ENCODE measurements at places on chromosomes 11 and 22.
A peak's percentile ranks its signal among the peaks of the same experiment; 100 is the strongest.

DNA sequence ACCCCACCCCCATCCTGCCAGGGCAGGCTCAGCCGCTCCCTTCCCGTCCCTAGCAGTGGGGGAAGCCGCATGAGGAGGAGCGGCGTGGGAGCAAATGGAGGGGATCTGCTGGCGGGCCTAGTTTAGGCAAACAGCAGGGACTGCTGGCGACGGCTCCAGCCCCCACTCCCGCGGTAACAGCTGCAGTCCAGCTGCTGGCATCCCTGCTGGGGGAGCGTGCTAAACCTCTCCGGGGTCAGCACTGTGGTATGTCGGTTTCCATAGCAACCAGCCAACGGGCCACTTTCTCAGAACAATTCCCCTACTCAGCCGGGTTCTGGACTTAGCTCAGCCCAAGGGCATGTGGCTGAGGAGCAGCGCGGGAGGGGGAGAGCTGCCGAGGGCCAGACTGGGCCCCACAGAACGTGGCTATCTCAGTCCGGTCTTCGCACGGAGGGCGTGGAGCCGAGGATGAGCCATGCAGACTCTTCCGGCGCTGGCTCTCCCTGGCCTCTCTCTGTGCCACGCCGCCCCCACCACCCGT, 98.8 kb downstream of the PKNOX2 start:
- no peak overlapping the region for H3K4me3 ChIP-seq
- H3K36me3 ChIP-seq, result no peaks in the 10 kb centered on the region
- H3K27ac ChIP-seq, result no peak overlapping the region

DNA sequence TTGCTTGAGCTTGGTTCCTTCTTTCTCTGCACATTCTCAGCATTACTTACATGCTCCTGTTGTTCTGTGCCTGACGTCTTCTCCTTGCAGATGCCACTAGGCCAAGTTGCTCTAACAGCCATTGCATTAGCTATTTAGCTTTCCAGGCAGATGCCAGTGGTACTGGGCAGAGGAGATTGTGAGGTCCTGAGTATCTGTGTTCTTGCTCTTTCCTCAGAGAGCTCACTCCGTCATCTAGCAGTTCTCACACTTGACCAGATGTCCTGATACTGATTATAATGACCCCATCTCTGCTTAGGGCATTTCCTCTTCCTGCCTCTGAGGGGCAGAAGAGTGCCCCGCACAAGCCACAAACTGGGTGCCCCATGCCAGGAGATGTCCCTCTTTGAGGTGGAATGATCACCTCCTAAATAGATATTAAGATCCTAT, 30.7 kb downstream of the ARHGAP1 start:
- DNase-seq, result no peak
- no peaks in the 10 kb centered on the region for H3K27me3 ChIP-seq
- peaks cover 57% of the 10 kb centered on the region for H3K36me3 ChIP-seq
- peaks cover 54% of the 10 kb centered on the region for H3K4me1 ChIP-seq
- H3K4me3 ChIP-seq, result no peak overlapping the region

DNA sequence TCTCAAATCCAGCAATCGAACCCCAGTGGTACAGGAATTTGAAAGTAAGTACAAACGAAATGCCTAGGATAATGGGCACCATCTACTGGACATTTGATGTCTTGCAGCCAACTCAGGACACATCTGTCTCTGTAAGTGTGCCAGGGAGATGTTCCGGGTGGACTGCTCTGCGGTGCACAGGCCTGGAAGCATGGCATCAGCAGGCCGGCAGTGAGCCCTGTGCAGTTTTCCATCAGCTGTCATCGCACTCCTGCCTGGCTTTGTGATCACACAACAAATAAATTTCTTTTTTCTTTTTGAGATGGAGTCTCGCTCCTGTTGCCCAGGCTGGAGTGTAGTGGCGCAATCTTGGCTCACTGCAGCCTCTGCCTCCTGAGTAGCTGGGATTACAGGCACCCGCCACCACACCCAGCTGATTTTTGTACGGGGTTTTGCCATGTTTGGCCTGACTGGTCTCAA, 71.0 kb downstream of the JAM3 start:
- peak; percentile 69 for DNase-seq
- no peaks in the 10 kb centered on the region for H3K27me3 ChIP-seq
- H3K4me1 ChIP-seq, result peaks cover 17% of the 10 kb centered on the region
- no peak overlapping the region for H3K4me3 ChIP-seq
- no peak overlapping the region for H3K27ac ChIP-seq

DNA sequence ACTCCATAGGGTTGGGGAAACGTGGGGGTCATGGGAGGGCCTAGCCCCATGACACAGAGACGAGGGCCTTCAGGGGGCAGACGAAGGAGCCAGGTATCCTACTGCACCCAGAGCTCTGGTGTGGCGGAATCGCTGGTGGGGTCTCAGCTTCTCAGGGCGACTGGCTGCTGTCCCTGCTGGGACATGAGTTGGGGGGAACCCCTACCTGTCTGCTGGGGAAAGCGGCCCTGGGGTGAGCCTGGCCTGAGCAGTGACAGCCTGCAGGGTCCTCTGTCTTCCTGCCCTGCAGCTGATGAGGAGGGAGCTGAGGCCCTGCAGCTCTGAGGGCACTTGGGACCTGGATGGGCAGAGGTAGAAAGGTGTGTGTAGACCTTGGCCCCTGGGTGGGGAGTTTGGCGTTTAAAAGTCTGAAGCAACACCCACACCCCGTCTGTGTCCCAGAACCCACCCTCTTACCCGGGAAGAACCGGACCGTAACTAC, 33.6 kb upstream of the GRAMD4 start:
- peaks cover 2% of the 10 kb centered on the region for H3K36me3 ChIP-seq
- H3K27ac ChIP-seq, result peak overlapping the region; percentile 92
- peak overlapping the region; percentile 72 for H3K4me3 ChIP-seq
- peaks cover 70% of the 10 kb centered on the region for H3K4me1 ChIP-seq

GRCh38 chr22:17672417-17672991, 33.9 kb downstream of the BCL2L13 start:
- no peak for DNase-seq
- no peak overlapping the region for H3K4me3 ChIP-seq
- peaks cover 2% of the 10 kb centered on the region for H3K4me1 ChIP-seq
- peaks cover 12% of the 10 kb centered on the region for H3K36me3 ChIP-seq

DNA sequence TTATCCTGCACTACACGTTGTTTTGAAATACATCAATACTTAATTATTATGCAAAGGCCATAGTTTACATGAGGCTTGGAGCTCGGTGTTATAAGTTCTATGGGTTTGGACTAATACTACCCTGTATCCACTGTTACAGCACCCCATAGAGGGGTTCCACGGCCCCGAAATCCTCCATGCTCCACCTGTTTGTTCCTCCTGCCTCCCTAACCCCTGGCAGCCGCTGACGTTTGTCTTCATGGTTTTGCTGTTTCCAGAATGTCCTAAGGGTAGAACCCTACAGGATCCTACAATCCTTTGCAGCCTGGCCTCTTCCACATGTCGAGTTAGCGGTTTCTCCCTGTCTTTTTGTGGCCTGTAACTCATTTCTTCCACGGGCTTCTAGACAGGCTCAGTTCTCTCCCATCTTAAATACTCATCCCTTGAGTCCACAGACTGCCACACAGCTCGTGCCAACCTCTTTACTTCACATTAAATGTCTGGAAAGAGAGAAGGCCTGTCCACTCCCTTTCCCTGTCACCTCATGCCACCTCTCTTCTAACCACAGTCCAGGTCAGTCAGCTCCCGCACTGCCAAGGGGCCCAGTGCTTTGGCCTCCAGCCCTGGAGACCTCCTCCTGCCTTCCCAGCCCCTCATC, 42.4 kb upstream of the TH start:
- DNase-seq, result peak; percentile 16
- peaks cover 17% of the 10 kb centered on the region for H3K27me3 ChIP-seq
- peak overlapping the region; percentile 77 for H3K27ac ChIP-seq

DNA sequence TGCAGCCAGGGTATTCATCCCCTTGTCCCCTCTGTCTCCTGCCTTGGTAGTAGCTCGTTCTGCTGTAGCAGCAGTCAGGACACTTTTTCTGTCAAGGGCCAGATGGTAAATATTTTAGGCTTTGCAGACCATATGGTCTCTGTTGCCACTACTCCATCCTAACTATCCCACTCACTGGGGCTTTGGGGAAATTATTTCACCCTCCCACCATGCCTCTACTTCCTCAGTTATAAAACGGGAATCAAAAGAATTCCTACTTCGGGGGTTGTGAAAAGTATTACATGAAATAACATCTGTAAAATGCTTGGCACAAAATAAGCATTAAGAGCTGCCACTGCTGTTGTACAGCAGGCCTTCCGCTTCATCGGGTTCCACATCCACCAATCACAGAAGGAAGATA, 89.9 kb upstream of the LDLRAD3 start:
- H3K4me3 ChIP-seq, result no peak overlapping the region
- H3K4me1 ChIP-seq, result no peaks in the 10 kb centered on the region
- H3K36me3 ChIP-seq, result no peaks in the 10 kb centered on the region

- H3K27me3 ChIP-seq, result peaks cover 16% of the 10 kb centered on the region
- no peaks in the 10 kb centered on the region for H3K36me3 ChIP-seq
- DNase-seq, result no peak
- H3K4me3 ChIP-seq, result no peak overlapping the region
- H3K4me1 ChIP-seq, result peaks cover 33% of the 10 kb centered on the region
- H3K27ac ChIP-seq, result no peak overlapping the region
Measured at GRCh38 chr11:8834379-8834778, 76.6 kb upstream of the AKIP1 start.

DNA sequence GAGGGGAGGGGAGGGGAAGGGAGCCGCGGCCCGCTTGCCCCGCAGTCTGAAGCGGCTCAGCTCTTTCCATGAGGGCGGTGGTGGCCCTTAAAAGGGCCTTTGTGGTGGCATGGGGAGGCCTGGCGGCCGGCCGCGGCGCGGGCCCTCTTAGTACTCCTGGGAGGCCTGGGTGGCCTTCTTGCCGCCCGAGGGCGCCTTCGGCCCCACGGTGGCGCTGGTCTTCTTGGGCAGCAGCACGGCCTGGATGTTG, 6.9 kb downstream of the DPAGT1 start:
- no peak for DNase-seq
- H3K4me1 ChIP-seq, result peaks cover 70% of the 10 kb centered on the region
- H3K27me3 ChIP-seq, result peaks cover 9% of the 10 kb centered on the region
- peak overlapping the region; percentile 90 for H3K27ac ChIP-seq

- no peak for DNase-seq
- peaks cover 12% of the 10 kb centered on the region for H3K4me1 ChIP-seq
- peaks cover 76% of the 10 kb centered on the region for H3K36me3 ChIP-seq
- H3K27me3 ChIP-seq, result peaks cover 3% of the 10 kb centered on the region
- peak overlapping the region; percentile 42 for H3K27ac ChIP-seq
Measured at GRCh38 chr22:36303115-36303467, 50.2 kb downstream of the APOL1 start.

DNA sequence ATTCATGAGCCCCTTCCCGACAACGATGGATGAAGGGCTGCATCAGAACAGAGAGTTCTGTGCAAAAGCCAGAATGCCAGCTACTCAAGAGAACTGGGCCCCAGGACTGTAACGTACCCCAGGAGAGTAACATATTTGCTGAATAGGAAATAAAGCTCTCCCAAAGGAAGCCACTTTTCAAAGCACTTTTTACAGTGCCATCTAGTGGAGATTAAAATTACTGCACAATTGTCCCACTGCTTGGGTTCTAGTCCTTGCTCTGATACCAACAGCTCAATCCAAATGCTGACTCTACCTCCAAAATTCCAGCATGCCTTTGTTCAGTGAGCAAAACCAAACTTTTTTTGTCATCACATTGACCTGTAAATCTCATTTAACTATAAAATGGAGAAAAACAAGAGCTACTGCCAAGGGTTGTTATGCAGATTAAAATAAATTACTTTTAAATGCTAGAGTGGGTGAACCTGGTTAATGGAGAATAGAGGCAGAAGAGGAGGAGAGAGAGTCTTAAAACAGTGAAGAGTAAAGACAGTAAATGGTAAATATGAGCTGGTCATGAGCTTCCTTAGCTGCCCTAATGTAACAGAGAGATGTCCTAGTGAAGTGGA, 87.6 kb upstream of the FSHB start:
- H3K27me3 ChIP-seq, result no peaks in the 10 kb centered on the region
- no peak for DNase-seq
- no peaks in the 10 kb centered on the region for H3K36me3 ChIP-seq
- no peak overlapping the region for H3K27ac ChIP-seq
- H3K4me3 ChIP-seq, result no peak overlapping the region

DNA sequence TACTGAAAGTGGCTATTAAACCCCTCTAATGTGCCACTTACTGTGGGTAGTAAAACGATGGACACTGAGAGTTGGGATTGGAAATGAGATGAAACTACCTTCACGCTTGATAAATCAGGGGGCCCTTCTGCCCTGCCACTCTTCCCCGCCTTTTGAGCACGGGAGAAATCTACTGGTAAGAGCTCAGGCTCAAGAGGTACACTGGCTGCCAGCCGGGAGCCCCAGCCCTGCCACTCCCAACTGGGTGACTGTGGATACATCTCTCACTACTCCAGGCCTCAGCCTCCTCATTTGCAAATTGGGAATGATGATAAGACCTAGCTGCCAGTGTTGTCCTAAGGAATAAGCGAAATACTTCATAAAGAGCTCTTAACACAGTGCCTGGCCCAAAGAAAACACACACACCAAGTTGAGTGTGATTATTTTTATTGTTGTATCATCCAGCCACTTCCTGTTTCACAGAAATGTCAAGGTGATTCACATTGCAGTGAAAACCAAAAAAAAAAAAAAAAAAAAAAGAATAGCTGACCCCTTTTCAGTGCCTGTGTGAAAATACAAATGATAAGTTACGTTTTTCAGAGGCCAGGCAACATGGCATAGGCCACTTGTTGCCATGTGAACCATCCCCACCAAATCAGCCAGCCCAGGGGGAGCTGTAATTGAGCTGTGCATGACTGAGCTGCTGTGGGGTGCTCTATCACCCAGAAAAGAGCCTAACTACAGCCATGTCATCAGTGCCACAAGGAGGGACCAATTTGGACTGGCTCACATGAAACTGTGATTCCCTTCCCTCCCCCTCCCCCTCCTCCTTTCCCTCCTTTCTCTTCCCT, 4.4 kb upstream of the ZNRD2 start:
- peaks cover 16% of the 10 kb centered on the region for H3K36me3 ChIP-seq
- H3K27me3 ChIP-seq, result peaks cover 5% of the 10 kb centered on the region
- peak; percentile 61 for DNase-seq
- H3K27ac ChIP-seq, result peak overlapping the region; percentile 97

DNA sequence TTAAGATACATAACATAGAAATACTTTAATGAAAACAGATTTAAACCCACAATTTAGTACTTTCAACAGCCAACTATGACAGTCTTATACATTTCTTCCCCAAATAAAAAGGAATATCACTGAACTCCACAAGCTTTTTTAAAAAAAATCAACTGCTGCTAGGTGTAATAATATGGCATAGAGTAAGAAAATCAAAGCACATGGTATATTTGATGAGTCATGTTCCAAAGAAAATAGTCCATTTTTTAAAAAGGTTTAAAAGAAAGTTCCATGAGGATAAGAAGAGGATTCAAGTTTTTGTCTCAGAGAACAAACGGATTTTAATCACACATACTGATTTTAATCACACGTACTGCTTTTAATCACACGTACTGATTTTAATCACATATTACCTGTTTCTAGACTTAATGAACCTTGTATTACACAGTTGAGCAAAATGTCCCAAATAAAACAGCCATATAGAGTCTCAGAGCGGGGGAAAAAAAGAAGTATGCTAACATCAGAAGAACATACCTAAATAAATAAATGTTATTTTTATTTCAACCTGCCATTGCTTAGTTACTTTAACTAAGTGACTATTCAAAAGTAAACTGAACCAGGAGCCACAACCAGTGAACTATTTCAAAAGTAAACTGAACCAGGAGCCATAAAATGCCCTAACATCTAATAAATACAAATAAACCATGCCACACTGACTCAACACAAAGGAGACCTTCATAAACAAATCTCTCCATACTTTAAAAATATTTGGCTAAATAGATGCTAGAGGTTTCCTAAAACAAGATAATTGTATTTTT, 198.4 kb downstream of the SBF2 start:
- no peaks in the 10 kb centered on the region for H3K27me3 ChIP-seq
- H3K27ac ChIP-seq, result no peak overlapping the region
- H3K4me1 ChIP-seq, result peaks cover 7% of the 10 kb centered on the region
- no peak overlapping the region for H3K4me3 ChIP-seq
- no peaks in the 10 kb centered on the region for H3K36me3 ChIP-seq
